ENCODE measurements at places on chromosomes 6 and 20.
A peak's percentile ranks its signal among the peaks of the same experiment; 100 is the strongest.

- DNase-seq = no peak
Observed at GRCh38 chr6:71822625-71823024, 63.7 kb upstream of the RIMS1 start.

DNA sequence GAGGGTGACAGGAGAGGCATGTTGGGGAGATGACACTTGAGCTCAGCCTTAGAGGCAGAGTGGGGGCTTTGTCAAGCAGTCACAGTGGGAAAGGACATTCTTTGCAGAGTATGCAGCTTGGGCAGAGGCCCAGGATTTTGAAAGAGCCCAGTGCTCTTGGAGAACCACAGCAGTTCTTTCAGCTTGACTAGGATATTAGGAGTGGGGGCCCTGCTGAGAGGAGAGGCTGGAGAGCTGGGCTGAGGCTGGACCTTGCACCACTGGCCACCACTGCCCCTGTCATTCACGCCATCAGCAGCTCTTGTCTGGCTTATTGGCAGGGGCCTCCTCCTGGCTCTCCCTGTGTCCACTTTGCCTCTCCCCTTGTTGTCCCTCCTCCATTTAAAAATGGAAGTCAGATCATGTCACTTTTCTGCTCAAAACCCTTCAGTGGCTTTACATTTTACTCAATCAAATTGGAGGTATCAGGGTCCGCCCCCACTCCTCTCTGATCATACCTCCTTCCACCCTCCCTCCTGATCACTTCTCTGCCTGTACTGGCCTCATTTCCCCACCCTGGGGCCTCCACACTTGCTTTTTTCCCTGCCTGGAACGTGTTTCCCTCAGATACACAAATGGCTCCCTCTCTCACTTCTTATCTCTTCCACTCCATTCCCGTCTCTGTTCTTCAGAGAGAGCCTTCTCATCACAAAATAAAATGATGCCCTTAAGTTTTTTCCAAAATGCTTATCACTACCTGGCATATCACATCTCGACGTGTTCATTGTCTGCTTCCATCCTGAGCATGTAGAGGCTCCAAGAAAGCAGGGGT lies 10.5 kb downstream of the MANBAL start:
- no peak for DNase-seq

- DNase-seq = no peak
Observed at GRCh38 chr6:44040786-44041185, 86.5 kb downstream of the MRPL14 start.

- DNase-seq = no peak
Observed at GRCh38 chr6:121593011-121593641, 157.7 kb downstream of the GJA1 start.

GRCh38 chr6:160156842-160157241 lies 35.2 kb downstream of the SLC22A1 start:
- DNase-seq = no peak

DNA sequence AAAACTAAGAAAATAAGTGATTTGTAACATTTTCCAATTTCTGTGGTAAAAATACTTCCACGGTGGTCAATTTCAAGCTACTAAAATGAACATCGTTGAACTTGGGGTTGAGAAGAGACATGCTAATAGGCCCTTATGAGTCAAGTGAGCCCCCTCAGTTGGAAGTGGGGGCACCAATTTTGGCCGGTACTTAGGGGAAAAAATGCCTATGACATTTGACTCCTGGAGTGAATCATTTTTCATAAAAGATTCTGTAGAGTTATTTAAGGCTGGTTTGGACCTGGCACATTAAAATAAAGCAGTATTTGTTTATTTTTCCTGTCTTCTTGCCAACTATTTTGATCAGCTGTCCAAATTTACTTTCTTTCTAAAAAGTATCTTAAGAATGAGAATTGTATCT lies 32.4 kb upstream of the CAP2 start:
- DNase-seq = no peak

- no peak for DNase-seq
Observed at GRCh38 chr20:17498641-17499040, 32.5 kb downstream of the BFSP1 start.

GRCh38 chr20:17783671-17784070 lies 83.9 kb downstream of the BANF2 start:
- DNase-seq = no peak

DNA sequence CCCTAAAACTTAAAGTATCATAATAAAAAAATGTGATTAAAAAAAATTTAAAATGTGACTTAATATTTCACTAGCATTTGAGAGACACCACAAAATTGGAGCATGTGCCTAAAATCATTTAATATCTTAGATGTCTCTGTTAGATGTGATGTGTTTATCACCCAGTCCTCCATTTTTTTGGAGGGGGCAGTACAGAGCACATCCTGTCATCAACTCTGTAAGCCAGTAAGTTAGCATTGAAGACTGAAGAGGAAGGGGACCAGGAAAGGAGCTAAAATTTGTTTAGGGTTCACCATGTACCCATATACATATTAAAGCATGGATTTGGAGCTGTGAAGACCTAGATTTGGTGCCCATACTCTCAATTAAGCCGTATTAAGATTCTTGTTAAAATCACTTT lies 30.7 kb upstream of the ADIG start:
- no peak for DNase-seq

- DNase-seq = peak; percentile 42
Observed at GRCh38 chr20:38601216-38602184, at the start of gene ARHGAP40. ARHGAP40 (plus strand) TSS chr20:38601809.

GRCh38 chr20:36758276-36758675 lies 12.4 kb upstream of the NDRG3 start:
- no peak for DNase-seq

Data from HCT116 (cell line).